ENCODE measurements at places on chromosomes 4 and X.

GRCh38 chr4:63528256-63528991 lies 880.8 kb downstream of the TECRL start:
- no peak for DNase-seq

DNA sequence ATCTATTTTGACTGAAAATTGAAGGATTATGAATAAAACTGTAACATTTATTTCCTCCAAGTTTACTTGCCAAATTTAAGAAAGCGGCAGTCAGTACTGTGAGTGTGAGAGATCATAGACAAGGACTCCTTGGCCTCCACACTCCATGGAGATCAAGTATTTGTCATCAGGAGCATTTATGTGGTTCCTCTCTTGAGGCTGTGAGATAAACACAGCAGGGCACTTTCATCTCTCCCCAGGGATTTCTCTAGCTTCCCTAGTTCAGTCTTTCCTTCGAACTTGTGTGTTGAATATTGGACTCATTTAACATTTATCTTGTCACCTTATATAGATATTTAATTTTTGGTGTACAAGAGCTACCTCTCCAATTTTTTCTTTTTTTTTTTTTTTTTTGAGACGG lies 40.8 kb downstream of the PDE5A start:
- no peak for DNase-seq

GRCh38 chrX:154429711-154430110 lies 1.2 kb downstream of the ATP6AP1 start:
- DNase-seq: no peak

GRCh38 chr4:128917781-128918180 lies 108.3 kb downstream of the JADE1 start:
- no peak for DNase-seq

DNA sequence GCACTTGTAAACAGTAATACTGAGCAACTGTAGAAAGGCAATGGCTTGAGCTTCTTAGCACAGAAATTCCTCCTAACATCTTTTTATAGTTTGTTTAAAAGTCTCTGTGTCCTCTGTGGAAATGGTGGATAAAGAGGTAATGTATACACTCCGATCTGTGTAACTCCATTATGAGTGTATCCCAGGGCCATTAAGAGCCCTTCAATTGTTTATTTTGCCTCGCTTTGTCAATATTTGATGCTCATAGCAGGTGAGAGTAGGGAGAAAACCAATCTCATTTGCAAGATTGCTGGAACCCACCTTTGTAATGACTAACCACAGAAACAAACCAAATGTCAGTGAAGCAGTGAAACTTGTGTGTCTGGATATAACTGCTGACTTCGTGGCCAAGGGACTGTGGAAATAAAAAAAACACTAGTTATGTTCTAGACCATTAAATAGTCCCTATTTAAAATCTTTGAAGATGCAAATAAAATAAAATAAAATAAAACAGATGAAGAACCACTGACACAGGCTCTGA lies 598.2 kb upstream of the BOD1L1 start:
- no peak for DNase-seq

DNA sequence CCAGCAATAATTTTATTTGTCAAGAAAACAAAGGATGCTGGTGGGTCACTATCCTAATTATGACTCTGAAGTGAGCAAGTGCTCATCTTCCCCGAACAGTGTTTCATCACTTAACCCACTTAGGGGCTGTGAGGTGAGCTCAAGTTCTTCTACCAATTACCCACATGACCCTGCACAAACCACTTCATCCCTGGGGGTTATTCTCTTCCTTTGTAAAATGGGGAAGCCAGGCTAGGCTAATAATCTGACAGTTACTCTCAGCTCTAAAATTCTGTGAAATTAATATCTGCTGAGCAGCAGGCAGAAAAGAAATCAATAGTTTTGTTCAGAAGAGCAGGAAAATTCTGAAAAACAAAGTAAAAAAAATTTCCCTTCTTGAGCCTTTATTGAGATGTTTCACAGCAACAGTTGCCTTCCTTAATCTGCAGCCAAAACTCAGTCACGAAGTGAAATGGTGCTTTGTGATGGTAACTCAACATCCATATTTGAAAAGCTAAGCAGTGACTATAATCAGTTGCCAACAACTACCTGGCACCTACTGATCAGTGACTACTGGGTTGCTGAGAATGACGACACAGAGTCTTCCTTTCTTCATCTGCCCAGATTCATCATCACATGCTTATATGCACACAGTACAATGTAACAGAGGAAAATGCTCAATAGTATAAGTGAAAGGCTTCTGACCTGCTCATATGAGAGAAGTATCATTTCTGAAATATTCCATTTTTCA lies 24.1 kb downstream of the ATP8A1 start:
- DNase-seq: no peak

DNA sequence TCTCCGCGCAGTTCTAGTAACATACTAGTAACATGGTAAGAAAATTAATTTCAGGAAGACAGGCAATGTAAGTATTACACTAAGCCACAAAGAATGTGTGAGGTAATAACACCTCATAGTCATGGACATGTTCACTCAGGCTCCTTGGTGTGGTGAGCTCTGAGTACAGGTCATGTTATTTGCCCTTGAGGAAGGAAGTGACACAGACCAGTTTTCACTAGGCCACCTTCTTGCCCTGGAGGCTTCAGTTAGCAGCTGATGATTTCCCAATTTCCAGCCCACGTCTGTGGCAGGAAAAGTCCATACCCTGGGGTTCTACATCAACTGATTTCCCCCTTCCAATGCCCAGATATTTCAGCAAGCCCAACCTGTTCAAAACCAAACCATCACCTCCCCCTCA lies 6.7 kb downstream of the APOO start:
- DNase-seq: no peak

DNA sequence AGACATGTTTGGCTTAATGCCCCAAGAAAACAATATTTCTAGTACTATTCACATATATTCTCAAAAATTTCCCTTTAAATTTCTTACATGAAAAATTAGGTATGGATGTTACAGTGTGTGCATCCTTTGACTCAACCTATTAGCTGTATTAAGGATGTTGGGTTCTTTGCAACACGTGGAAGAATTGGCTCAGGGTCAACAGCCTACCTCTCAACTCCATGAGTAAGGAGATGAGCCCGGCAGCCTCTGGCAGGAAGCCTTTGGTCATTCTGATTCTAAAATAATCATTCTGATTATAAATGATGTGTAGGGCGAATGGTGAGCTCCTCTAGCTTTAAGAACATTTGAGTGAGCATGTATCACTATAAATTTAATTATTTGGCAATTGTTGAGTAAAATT lies 148.0 kb upstream of the WDFY3 start:
- no peak for DNase-seq

- DNase-seq: no peak
These were observed 83.8 kb downstream of the GUCY2F start for GRCh38 chrX:109398061-109398460.

DNA sequence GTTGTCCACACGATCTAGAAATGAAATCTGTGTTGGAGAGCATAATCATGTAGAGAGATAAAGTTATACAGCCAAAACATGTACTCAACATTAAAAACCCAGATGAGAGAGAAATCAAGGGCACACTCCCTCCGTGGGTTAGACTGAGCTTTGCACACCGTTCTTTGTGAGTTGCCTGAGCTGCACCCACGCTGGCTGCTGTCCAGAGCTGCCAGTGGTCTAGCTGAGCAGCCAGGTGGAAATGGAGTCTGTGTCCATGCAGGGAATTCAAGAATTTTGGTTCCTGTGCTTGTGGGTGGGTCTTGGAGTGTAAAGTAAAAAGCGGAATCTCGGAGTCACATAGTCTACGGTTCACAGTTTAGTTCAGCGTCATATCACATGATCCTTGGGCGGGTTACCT lies 84.6 kb downstream of the GPR143 start:
- DNase-seq: no peak

DNA sequence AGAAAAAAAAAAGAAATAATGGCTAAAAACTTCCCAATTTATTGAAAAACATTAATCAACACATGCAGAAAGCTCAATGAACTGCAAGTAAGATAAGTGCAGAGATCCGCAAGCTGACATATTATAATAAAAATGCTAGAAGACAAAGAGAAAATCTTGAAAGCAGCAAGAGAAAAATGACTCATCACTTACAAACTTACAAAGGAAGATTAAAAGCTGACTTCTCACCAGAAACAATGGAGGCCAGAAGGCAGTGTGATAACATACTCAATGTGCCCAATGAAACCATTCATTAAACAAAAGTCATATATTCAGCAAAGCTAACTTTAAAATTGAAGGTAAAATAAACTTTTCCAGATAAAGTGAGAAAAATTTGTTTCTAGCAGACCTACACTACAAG lies 7.3 kb upstream of the BRWD3 start:
- no peak for DNase-seq

- no peak for DNase-seq
These were observed 11.3 kb upstream of the RTL5 start for GRCh38 chrX:72142794-72143608.

- DNase-seq: no peak
These were observed 815.1 kb upstream of the POU3F4 start for GRCh38 chrX:82692991-82693390.

GRCh38 chr4:112508356-112508755 lies 7.6 kb downstream of the NEUROG2 start:
- no peak for DNase-seq

DNA sequence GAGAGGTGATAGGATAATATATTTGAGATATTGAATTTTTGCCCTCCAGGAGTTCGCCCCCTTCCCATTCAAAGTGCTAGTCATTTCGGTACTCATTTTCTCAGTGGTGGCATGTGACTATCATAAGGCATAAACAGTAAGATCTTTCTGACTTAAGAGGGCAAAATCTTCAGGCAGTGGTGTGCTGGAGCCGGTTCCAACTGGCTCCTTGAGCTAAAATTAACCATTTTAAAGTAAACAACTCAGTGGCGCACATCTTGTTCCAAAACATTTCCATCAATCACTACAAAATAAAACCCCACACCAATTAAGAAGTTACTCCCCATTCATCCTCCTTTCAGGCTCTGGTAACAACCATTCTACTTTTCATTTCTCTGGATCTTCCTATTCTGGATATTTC lies 43.3 kb downstream of the LUZP4 start:
- DNase-seq: no peak

DNA sequence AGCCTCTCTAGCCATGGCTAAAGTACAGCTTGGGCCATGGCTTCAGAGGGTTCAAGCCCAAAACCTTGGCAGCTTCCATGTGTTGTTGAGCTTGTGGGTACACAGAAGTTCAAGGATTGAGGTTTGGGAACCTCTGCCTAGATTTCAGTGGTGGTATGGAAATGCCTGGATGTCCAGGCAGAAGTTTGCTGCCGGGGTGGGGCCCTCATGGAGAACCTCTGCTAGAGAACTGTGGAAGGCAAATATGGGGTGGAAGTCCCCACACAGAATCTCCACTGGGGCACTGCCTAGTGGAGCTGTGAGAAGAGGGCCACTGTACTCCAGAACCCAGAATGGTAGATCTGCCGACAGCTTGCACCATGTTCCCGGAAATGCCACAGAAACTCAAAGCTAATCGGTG lies 59.5 kb downstream of the NEXMIF start:
- DNase-seq: no peak

DNA sequence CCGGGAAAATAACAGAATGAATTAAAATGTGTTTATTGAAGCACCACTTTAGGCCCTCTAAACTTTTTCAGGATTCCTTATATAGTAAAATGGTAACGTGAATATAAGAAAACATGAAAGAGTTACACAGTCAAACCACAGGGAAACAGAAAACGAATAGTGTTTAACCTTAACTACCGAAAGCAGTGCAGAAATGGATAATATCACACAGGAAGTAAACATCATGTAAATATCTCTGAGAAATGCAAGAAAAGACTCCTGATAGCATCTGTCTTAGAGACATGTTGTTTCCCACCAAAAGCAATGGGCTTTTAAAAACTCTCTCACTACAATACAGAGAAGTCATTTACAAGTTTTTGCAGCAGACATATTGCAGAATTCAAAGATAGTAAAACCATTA lies 323.9 kb upstream of the CXXC4 start:
- no peak for DNase-seq

GRCh38 chrX:7115557-7115956 lies 32.0 kb upstream of the STS start:
- no peak for DNase-seq

DNA sequence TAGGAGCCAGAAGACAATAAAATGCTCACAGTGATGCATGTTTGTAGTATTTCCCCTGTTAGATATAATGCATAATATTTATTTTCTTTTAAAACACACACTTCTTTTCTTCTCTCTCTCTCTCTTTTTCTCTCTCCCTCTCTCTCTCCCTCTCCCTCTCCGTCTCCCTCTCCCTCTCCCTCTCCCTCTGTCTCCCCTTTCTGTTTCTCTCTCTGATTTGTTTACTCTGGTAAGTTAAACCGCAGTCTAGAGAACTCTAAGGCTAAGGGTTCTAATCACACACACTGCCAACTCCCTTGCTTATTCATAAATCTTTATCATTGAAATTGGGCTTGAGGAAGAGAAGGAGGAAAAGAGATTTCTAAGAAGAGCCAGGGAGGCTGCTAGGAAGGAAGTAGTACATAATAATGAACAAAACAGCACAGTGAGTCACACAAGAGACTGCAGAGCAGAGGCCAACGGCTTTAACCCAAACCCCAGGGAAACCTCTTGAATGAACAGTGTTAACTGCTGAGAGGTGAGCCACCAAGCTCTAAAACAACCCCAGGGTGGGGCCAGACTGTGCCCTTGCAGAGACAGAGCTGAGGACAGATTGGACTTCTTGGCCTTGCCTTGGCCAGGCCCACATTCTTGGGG lies 9.1 kb upstream of the PHOX2B start:
- no peak for DNase-seq

GRCh38 chrX:13293700-13294099 lies 26.2 kb downstream of the ATXN3L start:
- DNase-seq: no peak

GRCh38 chr4:148998719-148999118 lies 556.5 kb upstream of the NR3C2 start:
- DNase-seq: peak; percentile 20

GRCh38 chr4:86001591-86001990 lies 358.3 kb downstream of the MAPK10 start:
- DNase-seq: no peak

DNA sequence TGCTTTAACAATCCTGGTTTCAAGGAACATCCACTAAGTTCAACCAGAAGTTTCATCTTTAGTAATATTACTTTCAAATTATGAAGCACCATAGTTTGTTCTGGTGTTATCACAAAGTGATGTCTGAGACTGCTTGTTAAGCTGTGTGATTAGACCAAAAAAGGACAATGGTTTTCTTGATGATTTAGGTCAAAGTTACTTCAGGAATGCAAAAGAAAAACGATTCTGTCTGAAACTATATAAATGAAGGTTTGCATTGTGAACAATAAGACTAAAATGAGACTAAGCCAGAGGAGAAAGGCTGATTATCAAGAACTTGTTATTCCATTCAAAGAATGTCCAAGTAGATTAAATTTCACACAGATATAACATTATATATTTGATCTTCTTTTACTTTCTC lies 122.4 kb upstream of the ETNPPL start:
- DNase-seq: peak; percentile 62

GRCh38 chr4:98557194-98557892 lies 101.1 kb downstream of the TSPAN5 start:
- DNase-seq: peak; percentile 23

All from HS-27A (cell line).